ENCODE measurements at places on chromosomes 5 and 9. TPM values are rescaled to one million over a fixed set of nuclear protein-coding genes. Genes with fewer than 3 reads are reported as not detected.

Gene ZNG1C
- total RNA-seq: 66.0 TPM

Gene DRD1
- 0.05 TPM for total RNA-seq

Gene GABRA6
- not detected for total RNA-seq

Gene MARCHF11
- not detected for total RNA-seq

Gene FOXD4
- total RNA-seq: 0.13 TPM

Gene SPATA31D4
- not detected for total RNA-seq

Gene SLC34A3
- 0.15 TPM for total RNA-seq

Gene GRXCR2
- total RNA-seq: not detected

Gene SEMA6A
- total RNA-seq: 0.15 TPM

Gene SV2C
- total RNA-seq: not detected

Gene THBS4
- total RNA-seq: 0.06 TPM

Gene ADAMTS6
- 0.06 TPM for total RNA-seq

Gene DNAJC25
- 10.1 TPM for total RNA-seq

Gene FUBP3
- 52.2 TPM for total RNA-seq

Gene SPINK9
- total RNA-seq: not detected

Gene IL9
- not detected for total RNA-seq

Gene CDH12
- total RNA-seq: not detected

Gene CHSY3
- 0.07 TPM for total RNA-seq

Gene POLE3
- 96.3 TPM for total RNA-seq

Gene NOL6
- 73.9 TPM for total RNA-seq

Gene CATSPER3
- 0.15 TPM for total RNA-seq

Gene DCTN3
- 109 TPM for total RNA-seq

Gene CYLC2
- not detected for total RNA-seq

Gene SPATA31E1
- 0.01 TPM for total RNA-seq

Gene ZNF658
- total RNA-seq: 2.1 TPM

Gene CSF1R
- total RNA-seq: 0.31 TPM

Gene PRLR
- 0.15 TPM for total RNA-seq

Gene LHX6
- total RNA-seq: 3.1 TPM

Gene C5orf34
- total RNA-seq: 3.8 TPM

Gene ENHO
- 2.3 TPM for total RNA-seq
